ENCODE measurements at places on chromosomes 3 and 15. TPM values are rescaled to one million over a fixed set of nuclear protein-coding genes. Genes with fewer than 3 reads are reported as not detected.

Gene FES
- 19.0 TPM for total RNA-seq

Gene ZKSCAN7
- 5.0 TPM for total RNA-seq

Gene KCNAB1
- 9.2 TPM for total RNA-seq

DNA sequence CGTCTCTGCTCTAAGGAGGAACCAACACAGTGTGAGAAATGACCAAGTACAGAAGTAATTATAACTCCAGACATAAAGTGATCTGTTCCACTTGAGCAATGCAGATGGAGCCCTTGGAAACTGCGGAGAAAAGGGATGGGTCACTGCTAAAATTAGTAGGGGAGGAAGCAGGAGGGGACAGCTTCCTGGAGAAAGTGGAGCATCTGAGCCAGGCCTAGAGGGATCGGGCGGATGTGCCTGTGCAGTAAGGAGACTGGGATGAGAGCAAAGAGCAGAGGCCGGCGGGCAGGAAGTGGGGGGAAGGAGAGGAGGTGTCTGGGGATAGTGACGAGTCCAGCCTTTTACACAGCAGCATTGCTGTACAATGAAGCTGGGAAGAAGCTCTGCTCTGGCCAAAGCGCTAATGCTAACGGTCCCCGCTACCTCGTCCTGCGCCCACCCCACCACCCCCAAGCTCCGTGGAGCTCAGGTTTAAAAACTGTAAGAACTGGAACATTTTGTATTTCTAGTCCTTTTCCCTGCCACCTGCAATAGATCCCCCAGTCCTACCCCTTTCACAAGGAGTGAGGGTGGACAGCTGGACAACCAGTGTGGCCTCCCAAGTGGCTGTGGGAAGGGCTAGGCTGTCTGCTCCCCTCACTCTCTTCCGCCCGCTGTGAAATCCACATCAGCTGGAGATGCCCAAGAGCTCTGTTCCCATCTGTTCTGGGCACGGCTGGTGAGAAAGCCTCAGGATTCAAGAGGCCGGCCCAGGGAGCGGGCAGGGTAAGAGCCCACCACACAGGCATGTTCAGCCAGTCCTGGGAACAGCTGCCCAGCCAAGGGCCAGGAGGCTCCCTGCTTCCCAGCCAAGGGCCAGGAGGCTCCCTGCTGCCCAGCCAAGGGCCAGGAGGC is 53.0 kb upstream of the HES1 start:
- no peak for DNase-seq

DNA sequence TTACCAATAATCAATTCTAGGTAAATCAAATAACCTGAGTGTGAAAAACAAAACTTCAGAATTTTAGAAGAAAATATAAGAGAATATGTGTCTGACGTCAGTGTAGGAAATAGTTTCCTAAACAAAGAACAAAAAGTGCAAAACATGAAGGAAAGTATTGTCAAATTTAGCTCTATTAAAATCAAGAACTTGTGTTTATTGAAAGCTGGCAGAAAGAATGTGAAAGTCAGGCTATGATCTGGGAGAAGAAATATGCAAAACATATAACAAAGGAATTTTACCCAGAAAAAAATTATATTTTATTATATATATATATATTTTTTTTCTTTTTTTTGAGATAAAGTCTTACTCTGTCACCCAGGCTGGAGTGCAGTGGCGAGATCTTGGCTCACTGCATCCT is 129.1 kb upstream of the ANKRD28 start:
- no peak for DNase-seq

GRCh38 chr3:30263238-30263924 is 343.0 kb upstream of the TGFBR2 start:
- DNase-seq: no peak

GRCh38 chr3:60609446-60609845 is 641.8 kb downstream of the FHIT start:
- DNase-seq: no peak

GRCh38 chr3:105367406-105368213 is 901 bp downstream of the ALCAM start:
- peak; percentile 75 for DNase-seq

GRCh38 chr15:77516076-77516475 is 95.4 kb downstream of the HMG20A start:
- peak; percentile 36 for DNase-seq

DNA sequence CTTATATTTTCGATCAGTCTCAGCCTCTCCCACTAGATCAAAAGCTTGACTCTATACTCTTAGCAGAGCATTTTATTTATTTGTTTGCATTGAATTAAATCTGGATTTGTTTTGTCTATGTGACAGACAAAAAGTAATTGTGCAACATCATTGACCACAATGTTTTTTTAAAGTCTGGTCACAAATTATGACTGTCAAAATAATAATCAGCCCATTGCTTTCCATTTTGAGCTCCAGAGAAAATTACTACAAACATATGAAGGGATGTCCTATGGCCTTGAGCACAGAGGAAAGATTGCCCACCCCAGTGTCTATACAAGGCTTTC is 82.3 kb downstream of the FSIP1 start:
- no peak for DNase-seq

DNA sequence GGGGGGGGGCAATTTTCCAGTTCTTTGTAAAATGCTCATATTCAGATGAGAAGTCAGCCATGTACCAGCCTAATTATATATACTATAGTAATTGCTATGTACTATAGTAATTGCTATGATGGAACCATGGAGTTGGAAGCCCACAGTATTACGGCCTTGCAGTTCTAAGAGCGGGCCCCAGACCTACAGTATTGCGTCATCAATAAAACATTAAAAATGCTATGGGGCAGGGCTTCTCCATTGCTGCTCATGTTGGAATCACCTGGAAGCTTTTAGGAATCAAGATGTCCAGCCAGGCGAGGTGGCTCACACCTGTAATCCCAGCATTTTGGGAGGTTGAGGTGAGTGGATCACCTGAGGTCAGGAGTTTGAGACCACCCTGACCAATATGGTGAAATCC is 443.7 kb upstream of the GRM7 start:
- DNase-seq: no peak

DNA sequence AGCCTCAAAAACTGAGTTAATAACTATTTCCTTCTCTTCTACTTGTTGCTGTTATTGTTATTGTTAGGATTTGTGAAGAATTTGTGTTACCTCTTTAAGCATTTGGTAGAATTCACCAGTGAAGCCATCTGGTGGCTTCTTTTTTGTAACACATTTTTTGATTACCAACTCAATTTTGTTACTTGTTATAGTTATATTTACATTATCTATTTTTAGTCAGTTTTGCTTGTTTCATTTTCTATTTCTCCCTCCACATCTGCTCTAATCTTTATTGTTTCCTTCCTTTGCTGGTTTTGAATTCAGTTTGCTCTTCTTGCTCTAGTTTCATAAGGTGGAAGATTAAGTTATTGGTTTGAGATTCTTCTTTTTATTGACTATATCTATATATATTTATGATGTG is 3.7 kb upstream of the SLC9C1 start:
- DNase-seq: no peak

GRCh38 chr3:95797081-95797480 is 1017.3 kb upstream of the EPHA6 start:
- no peak for DNase-seq
